CD4-positive, alpha-beta T cell treated with Interleukin-15 for 4 hours (primary cell): ENCODE measurements at places on chromosomes 1 and 21.

GRCh38 chr1:173056365-173056764, 5.6 kb upstream of the TNFSF18 start:
- DNase-seq: no peak

- no peak for DNase-seq
Measured at GRCh38 chr1:209728466-209728865, 23.8 kb downstream of the HSD11B1 start.

GRCh38 chr1:208100906-208101305, 143.3 kb downstream of the PLXNA2 start:
- no peak for DNase-seq

DNA sequence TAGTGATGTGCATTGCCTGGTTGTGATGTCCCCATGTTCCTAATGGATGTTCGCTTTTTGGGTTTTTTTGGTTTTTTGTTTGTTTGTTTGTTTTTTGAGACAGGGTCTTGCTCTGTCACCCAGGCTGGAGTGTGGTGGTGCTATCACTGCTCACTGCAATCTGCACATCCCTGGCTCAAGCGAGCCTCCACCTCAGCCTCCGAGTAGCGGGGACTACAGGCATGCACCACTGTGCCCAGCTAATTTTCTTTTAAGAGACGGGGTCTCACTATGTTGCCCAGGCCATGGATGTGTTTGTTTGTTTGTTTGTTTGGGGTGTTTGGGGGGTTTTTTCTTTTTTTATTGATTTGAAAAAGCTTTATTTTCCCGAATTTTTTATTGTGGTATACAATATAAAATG, 2.1 kb downstream of the COL6A2 start:
- no peak for DNase-seq

- no peak for DNase-seq
Measured at GRCh38 chr1:55773211-55773940, 558.2 kb upstream of the USP24 start.

DNA sequence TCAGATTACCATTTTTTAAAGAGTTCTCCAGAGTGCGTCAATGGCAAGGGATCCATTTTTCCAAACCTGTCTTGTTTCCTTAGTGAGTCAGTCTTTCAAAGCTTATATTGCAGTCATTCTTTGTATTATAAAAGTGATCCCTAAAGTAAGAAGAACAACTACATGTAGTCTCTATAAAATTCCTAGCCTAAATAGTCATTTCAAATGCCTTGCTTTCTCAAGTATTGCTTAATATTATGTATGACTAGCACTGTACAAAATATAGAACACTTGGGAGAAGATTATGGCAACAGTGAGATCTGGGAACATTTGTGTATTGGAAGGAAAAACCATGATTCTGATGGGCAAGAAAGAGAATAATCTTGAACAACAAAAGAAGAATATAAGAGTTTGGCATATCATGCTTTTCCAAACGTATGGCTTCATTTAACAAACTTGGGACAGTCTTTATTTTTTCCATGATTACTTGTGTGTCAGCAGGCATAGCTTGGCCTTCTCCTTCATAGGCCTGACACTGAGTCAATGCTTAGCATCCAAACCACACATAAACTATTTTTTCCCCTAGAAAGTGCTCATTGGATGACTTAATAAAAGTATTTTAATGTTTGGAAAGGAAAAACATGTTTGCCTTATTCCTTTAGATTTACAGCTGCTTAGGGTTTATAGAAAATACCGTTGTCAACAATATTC, 547.4 kb downstream of the LTN1 start:
- no peak for DNase-seq

DNA sequence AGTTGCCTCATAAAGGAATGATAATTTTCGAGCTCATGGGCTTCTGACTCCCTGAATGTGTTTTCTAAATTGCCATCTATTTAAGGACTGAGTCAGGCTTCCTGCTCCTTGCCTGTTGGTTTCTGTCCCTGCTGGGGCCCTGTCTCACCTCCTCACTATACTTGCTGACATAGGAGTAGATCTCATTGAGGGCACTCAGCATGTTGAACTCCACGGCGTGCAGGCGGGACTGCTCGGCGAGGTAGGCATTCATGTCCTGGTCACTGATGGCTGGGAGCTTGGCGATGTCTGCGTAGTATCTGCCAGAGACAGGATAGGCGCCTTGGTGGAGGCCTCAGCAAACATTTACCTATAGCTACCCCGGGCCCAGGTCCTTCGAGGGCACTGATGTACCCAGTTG, 116.9 kb upstream of the CD34 start:
- no peak for DNase-seq

GRCh38 chr1:22654692-22655091, 1.7 kb downstream of the C1QB start:
- DNase-seq: no peak

DNA sequence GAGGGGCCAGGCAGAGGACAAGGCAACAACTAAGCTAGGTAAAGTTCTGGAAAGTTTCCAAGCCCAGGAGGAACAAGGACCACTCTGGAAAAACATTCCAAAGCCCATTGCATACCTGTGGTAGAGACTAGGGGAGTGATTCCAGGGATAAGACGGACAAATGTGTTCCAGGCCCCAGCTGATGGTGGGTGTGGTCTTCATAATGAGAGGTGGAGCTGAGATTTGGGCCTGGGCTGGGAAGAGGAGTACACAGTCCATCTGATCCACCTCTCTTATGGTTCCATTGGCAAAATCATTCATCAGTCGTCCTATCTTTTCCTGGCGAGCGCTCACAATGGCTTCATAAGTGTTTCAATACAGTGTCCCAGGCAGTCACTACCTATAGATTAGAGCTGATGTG, 4.5 kb downstream of the KLHDC7A start:
- no peak for DNase-seq

- no peak for DNase-seq
Measured at GRCh38 chr1:29238620-29239002, 2.3 kb downstream of the PTPRU start.

GRCh38 chr1:54163573-54163972, 10.8 kb upstream of the CDCP2 start:
- DNase-seq: no peak

DNA sequence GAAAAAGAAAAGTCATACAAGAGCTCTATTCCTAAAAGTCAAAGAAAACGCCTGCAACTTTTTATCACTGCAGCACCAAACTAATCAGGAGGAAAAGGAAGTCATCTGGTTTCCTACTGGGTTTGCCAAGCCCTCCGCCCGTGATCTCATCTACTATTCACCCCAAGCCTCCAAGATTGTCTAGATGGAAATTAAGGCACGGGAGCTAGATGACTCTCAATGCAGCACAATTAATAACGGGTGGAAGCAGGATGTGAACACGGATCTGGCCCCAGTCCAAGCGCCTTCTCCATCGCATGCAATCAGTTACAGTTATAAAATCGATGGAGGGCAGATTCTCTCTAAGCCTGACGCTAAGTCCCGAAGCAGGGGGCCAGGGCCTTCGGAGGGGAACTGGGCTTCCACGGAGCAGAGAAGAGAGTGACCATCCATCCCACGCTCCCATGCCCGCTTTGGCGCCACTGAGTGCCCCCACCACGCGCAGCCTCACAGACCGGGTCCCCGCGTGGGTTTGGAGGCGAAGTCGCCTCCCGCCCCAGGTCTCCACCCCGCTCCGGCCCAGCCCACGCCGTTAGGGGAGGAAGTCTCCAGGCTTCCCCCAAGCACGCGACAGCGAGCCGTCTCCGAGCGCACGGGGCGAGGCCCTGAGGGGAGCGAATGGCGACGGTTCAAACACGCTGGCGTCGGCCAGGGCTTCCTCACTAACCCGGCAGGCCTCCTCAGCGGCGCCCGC, 1.8 kb downstream of the HSF2BP start:
- no peak for DNase-seq

GRCh38 chr1:183209533-183210158, 23.6 kb downstream of the LAMC2 start:
- DNase-seq: no peak

DNA sequence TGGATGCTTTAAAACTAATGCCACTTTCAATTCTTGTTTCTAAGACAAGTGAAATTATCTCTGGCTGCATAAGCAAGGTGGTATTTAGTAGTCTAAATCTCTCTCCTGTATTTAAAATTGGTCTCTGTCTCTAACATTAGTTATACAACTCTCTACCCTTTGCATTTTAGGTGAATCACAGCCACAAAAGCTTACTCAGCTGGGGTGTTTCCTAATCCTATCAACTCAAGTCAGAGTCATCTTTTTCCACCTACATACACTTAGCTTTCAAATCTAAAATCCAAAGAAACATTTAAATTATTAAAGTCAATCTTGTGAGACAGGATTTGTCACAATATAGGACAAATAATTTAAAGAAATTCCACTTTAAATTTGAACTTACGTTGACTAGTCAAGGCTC, 255.1 kb upstream of the CXADR start:
- no peak for DNase-seq

DNA sequence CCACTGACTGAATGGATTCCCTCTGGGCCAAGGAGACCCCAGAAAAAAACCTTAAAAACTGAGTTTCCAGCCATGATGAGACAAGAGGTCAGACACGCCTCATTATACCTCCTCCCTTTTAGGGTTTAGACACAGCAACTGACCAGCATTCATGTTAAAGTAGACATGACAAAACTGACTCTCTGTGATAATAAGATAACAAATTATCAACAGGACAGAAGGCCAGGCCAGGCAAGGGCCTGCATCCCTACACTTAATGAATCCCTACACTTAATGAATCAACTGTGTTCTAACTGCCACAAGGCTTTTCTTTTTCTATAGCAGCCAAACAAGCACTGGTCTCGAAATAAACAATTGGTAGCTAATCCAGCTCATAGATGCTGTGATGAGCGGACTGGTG, 33.3 kb upstream of the FAM89A start:
- no peak for DNase-seq

DNA sequence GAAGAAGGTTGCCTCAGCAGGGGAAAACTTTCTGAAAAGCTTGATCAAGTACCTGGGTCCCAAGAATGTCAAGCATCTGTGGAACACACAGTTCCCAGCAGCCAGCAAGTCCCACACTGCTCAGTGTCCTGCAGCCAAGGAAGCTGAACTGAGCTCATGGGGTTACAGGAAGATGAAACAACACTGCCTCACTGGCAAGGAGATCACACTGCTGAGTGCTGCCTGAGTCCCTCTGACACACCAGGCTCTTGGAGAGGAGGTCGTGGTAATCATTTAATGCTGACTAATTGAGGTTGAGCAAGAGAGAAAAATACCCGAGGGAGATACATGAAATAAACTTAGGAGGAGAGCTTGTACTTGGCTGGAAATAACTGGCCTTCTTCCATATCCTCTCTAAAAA, 75.2 kb downstream of the MPZL1 start:
- DNase-seq: no peak
